ENCODE measurements at places on chromosomes 2 and 18.

- DNase-seq = no peak
Observed at GRCh38 chr2:207791579-207792243, 22.0 kb upstream of the FZD5 start.

DNA sequence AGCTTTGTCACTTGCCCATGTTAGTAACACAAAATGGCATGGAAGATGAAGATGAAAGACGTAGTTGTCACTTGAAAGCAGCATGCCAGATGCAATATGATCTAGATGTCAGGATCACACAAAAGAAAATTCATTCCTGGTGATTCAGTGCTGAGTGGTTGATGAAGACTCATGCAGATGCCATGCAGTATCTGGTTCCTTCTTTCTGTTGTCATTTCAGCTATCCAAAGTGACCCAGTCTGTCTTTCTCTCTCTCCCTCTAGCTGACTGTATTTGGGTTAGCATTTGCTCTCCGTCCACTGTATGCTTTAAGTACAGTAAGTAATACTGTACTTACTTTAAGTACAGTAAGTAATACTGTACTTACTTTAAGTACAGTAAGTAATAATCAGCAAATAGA is 50.4 kb downstream of the TTN start:
- no peak for DNase-seq

GRCh38 chr18:11808001-11808855 is 43.0 kb upstream of the CHMP1B start:
- no peak for DNase-seq

DNA sequence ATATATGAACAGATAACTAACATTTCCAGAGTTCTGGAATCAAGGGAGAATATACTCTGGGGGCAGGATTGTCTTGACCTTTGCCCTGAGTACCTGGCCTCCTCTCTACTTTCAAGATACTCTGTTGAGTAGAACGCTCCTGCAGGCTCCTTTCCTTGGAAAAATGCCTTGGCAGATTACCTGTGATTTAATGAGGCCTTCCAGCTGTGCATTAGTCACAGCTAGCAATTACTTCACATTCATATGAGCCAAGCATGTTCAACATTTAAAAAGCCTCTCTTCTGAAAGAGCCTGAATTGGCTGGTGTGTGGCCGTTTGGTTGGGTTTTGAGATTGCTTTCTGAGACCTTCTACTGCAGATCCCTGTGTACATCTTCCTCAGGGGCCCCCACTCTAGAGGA is 142.2 kb downstream of the PLCL1 start:
- peak; percentile 10 for DNase-seq

DNA sequence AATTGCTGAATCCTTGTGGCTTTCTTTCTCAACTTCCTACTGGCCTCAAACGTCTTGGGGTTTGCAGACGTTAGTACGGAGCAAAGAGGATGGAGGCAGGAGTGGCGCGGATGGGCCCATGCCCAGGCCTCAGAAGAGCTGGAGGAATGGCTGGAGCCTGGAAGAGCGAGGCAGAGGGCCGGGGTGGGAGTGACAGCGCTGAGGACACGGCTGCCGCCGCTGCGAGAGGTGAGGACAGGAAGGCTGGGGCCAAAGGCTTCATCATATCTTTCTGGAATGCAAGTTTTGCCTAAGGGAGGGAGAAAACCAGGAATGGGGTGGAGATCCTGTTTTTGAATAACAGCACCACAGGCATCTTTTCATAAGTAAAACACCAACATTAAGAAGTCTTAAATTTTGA is 178.5 kb upstream of the SESTD1 start:
- no peak for DNase-seq

DNA sequence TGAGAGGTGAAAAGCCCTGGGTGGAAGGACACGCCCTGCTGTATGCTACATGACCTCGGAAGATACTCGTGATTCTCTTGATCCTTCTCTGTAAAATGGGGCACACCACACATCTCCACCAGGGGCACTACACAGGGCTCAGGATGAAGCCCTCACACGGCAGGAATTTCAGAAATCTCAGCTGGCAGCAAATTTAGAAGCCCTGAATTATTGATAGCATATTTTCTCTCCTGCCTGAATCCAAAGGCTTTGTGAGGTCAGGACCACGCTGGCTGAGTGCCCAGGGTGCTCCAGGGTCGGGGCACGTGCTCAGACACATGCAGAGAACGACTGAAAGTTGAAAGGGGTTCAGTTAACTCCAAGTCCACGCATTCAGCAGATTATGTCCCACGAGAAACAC is 42.1 kb upstream of the GALR1 start:
- peak; percentile 55 for DNase-seq

Data from gastrocnemius medialis (tissue), 4 donors.